Adipocyte (in vitro differentiated cells): ENCODE measurements at places on chromosomes 1 and 21.

GRCh38 chr1:17024721-17025120 lies 13.0 kb upstream of the ATP13A2 start:
- no peak for DNase-seq

GRCh38 chr1:162353078-162353477 lies 23.6 kb downstream of the SPATA46 start:
- no peak for DNase-seq

DNA sequence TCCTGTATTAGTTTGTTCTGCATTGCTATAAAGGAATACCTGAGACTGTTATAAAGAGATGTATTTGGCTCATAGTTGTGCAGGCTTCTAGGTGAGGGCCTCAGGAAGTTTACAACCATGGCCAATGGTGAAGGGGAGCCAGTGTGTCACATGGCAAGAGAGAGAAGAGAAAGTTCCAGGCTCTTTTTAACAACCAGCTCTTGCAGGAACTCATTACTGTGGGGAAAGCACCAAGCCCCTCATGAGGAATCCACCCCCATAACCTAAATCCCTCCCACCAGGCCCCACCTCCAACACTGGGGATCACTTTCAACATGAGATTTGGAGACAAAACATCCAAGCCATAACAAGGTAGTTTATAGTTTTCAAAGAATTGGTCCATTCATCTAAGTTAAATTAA lies 5.0 kb upstream of the MEAF6 start:
- no peak for DNase-seq

- DNase-seq = no peak
Observed at GRCh38 chr1:8214501-8215173, 103.3 kb upstream of the SLC45A1 start.

DNA sequence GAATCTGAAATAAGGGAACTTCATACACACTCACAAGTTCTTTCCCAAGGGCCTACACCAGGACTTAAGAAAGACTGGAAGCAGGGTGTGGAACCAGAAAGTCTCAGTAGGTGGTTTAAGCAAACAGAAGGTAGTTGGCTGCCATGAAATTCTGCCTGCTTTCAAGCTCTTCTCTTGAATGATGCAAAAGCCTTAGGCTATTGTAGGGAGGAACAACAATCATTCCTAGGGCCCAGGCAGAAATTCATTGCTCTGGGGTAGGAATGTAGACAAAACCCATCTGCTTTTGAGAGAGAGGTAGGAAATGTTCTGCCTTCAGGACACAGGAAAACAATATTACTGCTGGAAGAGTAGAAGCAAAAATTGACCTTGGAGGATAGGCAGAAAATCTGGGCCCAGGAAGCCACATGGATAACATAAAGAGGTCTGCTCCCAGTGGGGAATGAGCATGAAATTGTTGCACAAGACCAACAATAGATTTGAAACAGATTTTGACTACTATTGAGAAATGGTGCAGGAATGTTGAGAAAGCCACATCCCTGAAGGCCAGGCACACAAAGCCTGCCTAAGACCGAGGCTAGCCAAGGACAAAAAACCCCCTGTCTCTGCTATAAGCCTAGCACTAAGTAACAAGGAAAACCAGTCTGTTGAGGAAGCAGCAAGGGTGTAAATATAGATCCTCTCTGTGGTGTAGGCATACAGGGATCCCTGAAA lies 22.7 kb upstream of the SFT2D2 start:
- peak; percentile 96 for DNase-seq

- no peak for DNase-seq
Observed at GRCh38 chr1:226687426-226687825, 51.7 kb downstream of the ITPKB start.

DNA sequence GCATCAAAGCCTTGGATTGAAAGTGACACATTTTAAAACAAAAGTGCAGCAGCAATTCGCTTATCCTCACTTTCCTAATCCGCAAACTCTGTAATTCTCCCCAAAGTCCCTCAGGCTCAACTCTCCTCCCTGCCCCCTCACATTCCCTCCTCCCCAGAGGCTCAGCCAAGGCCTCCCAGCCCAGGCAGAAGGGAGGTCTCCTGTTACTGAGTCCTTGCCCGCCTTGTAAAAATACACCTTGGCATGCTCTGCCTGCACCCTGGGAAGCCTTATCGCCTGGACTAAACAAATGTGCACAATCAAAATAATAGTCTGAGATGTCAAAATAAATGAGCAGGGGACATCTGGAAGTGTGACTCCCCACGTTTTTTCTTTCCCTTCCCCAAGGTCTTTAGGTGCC lies 109.7 kb downstream of the PLXNA2 start:
- DNase-seq = peak; percentile 17

DNA sequence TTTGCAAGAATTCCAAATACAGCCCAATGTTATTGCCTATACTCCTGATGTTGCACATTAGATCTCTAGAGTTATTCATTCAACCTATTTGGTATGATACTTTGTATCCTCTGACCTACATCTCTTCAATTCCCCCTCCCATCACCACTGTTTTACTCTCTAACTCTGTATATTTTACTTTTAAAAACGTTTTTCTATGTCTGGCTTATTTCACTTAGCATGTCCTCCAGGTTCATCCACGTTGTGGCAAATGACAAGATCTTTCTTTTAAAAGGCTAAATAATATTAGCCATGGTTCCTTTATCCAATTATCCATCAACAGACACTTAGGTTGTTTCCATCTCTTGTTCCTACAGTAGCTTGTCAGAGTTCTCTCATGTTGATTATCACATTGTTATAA lies 207.1 kb upstream of the PTGFR start:
- DNase-seq = no peak

- DNase-seq = no peak
Observed at GRCh38 chr1:109793089-109793485, 29.4 kb upstream of the EPS8L3 start.

- DNase-seq = peak; percentile 6
Observed at GRCh38 chr1:171699531-171699930, 42.3 kb downstream of the VAMP4 start.

DNA sequence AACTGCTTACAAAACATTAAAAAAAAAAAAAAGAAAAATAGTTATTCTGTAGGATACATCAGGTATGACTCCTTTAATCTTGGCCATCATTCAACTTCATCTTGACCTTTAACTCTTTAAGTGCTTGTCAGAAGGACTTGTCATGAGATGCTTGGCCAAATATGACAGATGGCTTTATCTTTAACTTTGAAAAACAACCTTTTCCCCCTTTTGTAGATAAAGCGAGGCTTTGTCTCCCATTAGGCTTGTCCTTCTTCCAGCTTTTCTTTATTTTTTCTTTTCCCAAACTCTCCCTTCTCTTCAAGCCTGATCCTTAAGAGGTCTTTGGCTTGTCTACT lies 2.3 kb downstream of the SRSF10 start:
- no peak for DNase-seq

DNA sequence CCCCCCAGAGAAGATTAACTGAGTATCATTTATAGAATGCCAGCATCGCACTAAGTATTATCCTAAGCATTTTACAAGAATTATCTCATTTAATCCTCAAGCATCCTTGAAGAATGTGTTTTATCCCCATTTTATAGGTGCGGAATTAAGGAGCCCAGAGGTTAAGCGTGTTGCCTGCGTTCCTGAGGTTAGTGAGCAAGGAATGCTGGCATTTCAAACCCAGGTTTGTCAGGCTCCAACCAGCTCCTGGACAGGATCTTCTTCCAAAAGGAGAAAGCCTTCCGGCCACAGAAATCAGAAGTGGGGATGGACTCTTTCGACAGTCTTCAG lies 82.3 kb downstream of the SSBP3 start:
- no peak for DNase-seq

DNA sequence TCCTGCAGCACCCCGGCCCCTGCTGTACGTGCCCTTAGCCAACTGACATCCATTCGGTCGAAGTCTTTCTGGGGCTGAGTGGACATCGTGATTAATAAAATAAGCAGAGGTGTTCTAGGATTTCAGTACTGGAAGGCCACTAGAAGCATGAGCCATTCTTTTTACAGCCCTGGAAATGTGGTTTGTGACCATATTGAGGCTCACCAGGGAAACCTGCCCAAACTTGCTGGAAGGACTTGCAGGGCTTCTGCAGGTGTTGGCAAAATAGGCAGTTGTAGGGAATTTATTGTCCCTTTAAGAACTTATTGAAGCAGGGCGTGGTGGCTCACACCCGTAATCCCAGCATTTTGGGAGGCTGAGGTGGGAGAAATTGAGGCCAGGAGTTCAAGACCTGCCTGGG lies 80.8 kb downstream of the DOP1B start:
- DNase-seq = no peak

DNA sequence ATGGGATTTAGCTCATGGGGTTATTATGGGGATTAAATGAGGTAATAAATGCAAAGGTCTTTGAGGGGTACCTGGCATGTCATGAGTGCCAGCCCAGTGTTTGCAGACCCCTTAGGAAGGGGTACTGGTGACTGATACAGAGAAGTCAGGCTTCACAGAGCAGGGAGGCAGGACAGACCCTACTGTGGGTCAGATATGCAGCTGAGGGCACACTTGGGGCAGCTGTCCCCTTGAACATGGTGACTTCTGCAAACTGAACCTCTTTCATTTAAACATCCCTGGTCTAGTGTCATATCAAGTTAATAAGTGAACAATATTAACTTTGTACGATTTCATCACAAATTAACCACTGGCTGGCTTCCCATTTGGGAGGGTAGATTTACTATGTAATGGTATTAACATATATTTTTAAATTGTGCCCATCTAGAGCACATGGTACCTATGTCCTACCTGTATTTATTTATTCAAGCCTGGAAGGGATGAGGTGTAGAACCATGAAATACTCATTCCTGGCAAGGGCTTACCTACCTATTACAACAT lies 25.9 kb downstream of the STPG1 start:
- DNase-seq = no peak
